Liver (tissue), 10 donors: ENCODE measurements at places on chromosomes 11 and 22.

GRCh38 chr11:69101115-69101791 lies 52.5 kb downstream of the TPCN2 start:
- DNase-seq, result peak; percentile 84

- no peak for DNase-seq
Measured at GRCh38 chr11:85699957-85700741, 14.2 kb upstream of the CCDC89 start.

DNA sequence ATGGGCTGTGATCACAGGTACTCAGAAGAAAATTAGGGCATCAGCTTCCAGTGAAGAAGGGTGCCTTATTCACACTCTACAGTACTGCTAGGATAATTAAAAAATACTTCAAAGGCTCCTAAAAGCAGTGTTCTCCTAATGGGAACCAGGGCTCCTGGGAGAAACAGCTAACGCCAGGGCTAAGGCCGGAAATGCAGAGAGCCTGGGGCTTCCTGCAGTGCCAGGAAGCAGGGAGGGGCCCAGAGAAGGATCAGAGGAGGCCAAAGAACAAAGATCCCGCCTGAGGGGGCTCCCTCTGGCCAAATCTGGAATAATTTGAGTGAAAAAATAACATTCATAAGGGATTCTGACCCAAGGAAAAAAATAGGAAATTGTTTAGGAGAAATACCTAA lies 27.5 kb downstream of the TOLLIP start:
- no peak for DNase-seq

GRCh38 chr11:118928101-118928869 lies 2.6 kb upstream of the BCL9L start:
- DNase-seq, result peak; percentile 94

DNA sequence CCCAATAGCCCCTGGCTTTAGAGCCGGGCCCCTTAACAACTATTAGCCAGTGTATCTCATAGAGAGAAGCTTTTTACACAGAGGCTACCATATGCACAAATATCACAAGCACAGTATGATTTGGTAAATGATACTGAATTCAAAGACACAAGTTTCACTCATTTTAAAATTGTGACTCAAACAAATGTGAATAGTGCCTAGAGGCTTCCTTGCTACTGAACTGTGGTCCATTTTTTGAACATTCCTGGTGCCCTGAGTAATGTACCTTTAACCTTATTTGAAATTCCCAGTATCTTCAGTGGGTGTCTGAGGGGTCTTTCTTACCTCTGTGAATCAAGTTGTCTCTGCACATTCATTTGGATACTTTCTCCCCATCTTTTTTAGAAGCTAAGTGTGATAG lies 156.2 kb downstream of the MAML2 start:
- DNase-seq, result no peak

- DNase-seq, result no peak
Measured at GRCh38 chr11:130100381-130101095, 30.8 kb downstream of the APLP2 start.

- no peak for DNase-seq
Measured at GRCh38 chr11:33268945-33269540, 11.9 kb downstream of the HIPK3 start.

DNA sequence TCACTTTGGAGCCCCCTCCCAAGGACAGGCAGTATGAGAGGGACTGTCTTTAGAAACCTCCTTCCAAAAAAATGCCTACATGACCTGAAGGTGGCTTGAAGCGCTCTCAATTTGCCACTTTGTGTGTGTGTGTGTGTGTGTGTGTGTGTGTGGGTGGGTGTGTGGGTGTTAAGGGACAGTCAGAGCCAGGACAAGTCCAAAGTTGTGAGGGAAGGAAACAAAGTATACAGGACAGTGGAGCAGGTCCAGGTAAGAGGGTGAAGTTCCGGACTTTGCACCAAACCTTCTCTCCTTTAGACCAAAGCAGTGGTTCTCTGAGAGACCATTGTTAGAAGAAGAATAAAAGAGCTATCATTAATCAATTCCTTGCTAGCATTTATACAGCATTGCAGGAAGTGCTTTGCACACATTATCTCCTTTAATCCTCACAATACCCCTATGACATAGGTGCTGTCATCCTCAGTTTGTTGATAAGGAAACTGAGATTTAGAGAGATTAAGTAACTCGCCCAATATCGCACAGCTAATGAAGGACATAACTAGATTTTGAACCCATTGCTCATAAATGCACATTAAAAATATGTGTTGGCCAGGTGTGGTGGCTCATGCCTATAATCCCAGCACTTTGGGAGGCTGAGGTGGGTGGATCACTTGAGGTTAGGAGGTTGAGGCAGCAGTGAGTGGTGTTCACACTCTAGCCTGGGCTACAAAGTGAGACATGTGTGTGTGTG lies 12.4 kb upstream of the SLC5A1 start:
- no peak for DNase-seq
